Spinal cord (tissue), 10 donors: ENCODE measurements at places on chromosomes 7 and 10. TPM values are rescaled to one million over a fixed set of nuclear protein-coding genes. Genes with fewer than 3 reads are reported as not detected.

DNA sequence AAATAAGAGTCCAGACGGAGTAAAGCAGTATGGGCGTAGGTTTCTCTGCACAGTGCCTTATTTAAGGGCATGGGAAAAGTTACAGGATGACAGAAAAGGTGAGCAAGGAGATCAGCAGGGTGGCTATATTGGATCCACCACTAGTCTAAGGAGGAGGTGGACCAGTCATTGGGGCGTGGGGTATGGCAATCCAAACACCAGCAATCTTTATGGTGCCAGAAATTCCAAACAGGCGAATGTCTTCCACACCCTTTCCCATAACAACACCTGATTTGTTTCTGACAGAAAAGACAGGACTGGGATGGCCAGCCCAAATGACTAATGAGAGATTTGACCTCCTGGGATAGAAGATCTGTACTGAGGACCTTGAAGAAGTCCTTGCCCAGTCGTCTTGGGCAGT, 181.8 kb upstream of the MBL2 start:
- no peaks in the 10 kb centered on the region for H3K36me3 ChIP-seq
- no peak overlapping the region for H3K4me3 ChIP-seq
- no peak overlapping the region for H3K27ac ChIP-seq
- H3K4me1 ChIP-seq: peaks cover 6% of the 10 kb centered on the region

- no peaks in the 10 kb centered on the region for H3K36me3 ChIP-seq
- H3K27me3 ChIP-seq: no peaks in the 10 kb centered on the region
- H3K4me1 ChIP-seq: no peaks in the 10 kb centered on the region
Measured at GRCh38 chr7:29102558-29103151, 43.7 kb downstream of the CPVL start.

DNA sequence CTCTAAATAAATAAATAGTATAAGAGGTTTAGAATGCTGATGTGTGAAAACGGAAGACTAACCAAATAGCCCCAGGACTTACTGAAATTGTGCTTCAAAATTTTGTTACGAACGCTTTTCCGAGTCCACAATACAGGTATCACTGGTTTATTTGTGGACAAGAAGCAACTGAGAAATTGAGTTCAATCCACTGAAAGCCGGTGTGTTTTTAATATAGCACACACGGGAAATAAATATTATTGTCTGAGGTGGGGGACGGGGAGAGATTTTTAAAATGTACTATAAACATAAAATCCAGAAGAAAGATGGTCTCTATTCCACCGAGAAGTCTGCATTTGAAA, 598 bp downstream of the SLC16A12 start:
- peak overlapping the region; percentile 77 for H3K27ac ChIP-seq
- no peaks in the 10 kb centered on the region for H3K36me3 ChIP-seq
- H3K27me3 ChIP-seq: peaks cover 43% of the 10 kb centered on the region
- H3K4me3 ChIP-seq: peak overlapping the region; percentile 62
- peaks cover 18% of the 10 kb centered on the region for H3K4me1 ChIP-seq

GRCh38 chr10:99834410-99834809, 52.0 kb downstream of the ABCC2 start:
- DNase-seq: no peak
- H3K4me3 ChIP-seq: no peak overlapping the region
- H3K36me3 ChIP-seq: no peaks in the 10 kb centered on the region
- no peaks in the 10 kb centered on the region for H3K27me3 ChIP-seq
- H3K27ac ChIP-seq: no peak overlapping the region
- no peaks in the 10 kb centered on the region for H3K4me1 ChIP-seq

GRCh38 chr7:26526265-26526587, 234.6 kb downstream of the SNX10 start:
- no peak for DNase-seq
- H3K27ac ChIP-seq: no peak overlapping the region
- no peak overlapping the region for H3K4me3 ChIP-seq
- no peaks in the 10 kb centered on the region for H3K27me3 ChIP-seq
- no peaks in the 10 kb centered on the region for H3K36me3 ChIP-seq

Gene IMMP2L
- 17.9 TPM for total RNA-seq

Gene ENTPD1
- 39.6 TPM for total RNA-seq

Gene SAMD8
- total RNA-seq: 38.7 TPM
